Mucosa of gallbladder (tissue), 1 donor: ENCODE measurements at places on chromosomes 7 and 10. TPM values are rescaled to one million over a fixed set of nuclear protein-coding genes. Genes with fewer than 3 reads are reported as not detected.
A peak's percentile ranks its signal among the peaks of the same experiment; 100 is the strongest.

DNA sequence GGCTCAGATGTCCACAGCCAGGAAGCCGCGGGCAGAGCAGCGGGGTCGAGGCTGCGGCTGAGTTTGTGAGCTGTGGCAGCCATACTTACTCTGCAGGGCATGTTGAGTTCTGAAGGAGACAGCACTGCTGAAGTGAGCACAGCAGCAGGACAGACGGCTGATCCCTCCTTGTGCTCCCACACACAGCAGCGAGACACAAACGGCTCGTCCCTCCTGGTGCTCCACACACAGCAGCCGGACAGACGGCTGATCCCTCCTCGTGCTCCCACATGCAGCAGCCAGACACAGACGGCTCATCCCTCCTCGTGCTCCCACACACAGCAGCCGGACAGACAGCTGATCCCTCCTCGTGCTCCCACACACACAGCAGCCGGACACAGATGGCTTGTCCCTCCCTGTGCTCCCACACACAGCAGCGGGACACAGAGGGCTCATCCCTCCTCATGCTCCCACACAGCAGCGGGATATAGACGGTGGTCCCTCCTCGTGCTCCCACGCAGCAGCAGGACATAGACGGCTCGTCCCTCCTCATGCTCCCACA lies 305.1 kb downstream of the PTPRN2 start:
- DNase-seq = no peak

The LYZL1 gene
- not detected for total RNA-seq

GRCh38 chr7:15341817-15342216 lies 220.0 kb downstream of the AGMO start:
- no peak for DNase-seq

The GIMAP7 gene
- total RNA-seq = 16.9 TPM

- DNase-seq = no peak
Observed at GRCh38 chr7:130162196-130162595, 43.0 kb downstream of the TMEM209 start.

The LLCFC1 gene
- not detected for total RNA-seq

GRCh38 chr7:51265066-51265907 lies 51.3 kb downstream of the COBL start:
- peak; percentile 60 for DNase-seq

The TPK1 gene
- 4.7 TPM for total RNA-seq

GRCh38 chr10:105187243-105187642 lies 546.2 kb downstream of the SORCS3 start:
- DNase-seq = no peak

GRCh38 chr7:30734497-30734896 lies 17.4 kb upstream of the INMT start:
- no peak for DNase-seq
